ENCODE measurements at places on chromosomes 16 and 17.

- no peak for DNase-seq
Observed at GRCh38 chr16:85524630-85525419, 88.3 kb upstream of the GSE1 start.

- peak; percentile 39 for DNase-seq
Observed at GRCh38 chr17:29625037-29625750, 2.5 kb upstream of the CORO6 start.

DNA sequence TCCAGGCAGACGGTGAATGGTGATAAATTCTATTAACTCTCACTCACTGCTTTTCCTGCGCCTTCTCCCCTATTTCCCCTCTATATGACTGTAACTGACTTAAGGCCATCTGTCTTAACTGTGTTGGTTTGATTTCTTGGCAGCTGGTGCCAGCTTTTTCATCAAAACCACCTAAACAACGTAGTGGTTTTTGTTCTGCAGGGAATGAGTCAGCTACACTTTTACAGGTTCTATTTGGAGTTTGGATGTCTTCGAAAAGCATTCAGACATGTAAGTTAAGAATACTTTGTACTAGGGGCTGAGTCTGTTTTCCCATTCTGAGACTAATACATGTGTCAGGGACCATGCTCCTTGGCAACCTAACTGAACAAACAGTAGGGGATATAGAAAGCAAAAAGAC lies 8.5 kb downstream of the REXO5 start:
- DNase-seq, result no peak

DNA sequence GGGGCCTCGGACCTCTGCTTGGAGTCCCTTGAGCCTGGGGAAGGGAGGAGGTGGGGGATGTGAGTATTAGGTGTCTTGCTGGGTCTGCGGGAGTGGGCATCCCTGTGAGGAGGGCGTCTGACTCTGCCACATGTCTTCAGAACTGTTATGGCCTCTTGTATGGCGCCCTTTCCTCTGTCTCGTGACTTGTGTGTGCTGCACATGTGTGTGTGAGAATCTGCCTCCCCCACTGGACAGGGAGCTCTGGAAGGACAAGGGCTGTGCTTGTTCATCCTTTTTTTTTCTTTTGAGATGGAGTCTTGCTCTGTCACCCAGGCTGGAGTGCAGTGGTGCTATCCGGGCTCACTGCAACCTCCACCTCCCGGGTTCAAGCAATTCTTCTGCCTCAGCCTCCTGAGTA lies 33.4 kb downstream of the ARHGAP23 start:
- no peak for DNase-seq

- DNase-seq, result no peak
Observed at GRCh38 chr17:54920819-54921218, 20.2 kb downstream of the TOM1L1 start.

GRCh38 chr16:57479205-57479975 lies 6.9 kb downstream of the DOK4 start:
- peak; percentile 61 for DNase-seq

DNA sequence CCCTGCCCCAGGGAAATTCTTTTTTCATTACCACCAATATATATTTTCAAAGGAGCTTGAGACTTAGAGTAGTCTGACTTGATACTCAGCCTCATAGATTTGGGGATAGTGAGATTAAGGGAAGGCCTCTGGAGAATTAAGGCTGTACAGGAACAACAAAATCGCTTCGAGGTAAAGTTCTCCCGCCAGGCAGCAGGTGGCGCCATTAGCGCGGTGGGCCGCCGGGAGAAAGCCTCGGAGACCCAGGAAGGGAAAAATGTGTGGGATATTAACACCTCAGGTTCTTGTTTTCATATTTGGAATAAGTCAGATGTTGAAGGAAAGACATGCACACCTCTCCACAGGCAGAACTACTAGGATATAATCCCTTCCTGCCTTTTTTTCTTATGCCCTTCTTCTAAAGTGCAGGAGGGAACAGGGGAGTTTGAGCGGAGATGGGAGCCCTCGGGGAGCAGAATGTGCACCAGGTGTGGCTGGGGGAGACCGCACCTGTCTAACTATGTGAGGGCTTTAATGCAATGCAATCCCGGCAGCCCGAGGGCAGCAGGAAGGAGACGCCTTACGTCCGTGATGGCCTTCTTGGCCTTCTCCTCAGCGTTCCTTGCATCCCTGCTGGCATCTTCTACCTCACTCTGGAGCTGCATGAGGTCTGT lies 25.9 kb downstream of the MYH3 start:
- DNase-seq, result no peak

- DNase-seq, result no peak
Observed at GRCh38 chr16:68487669-68488068, 39.4 kb upstream of the SMPD3 start.

DNA sequence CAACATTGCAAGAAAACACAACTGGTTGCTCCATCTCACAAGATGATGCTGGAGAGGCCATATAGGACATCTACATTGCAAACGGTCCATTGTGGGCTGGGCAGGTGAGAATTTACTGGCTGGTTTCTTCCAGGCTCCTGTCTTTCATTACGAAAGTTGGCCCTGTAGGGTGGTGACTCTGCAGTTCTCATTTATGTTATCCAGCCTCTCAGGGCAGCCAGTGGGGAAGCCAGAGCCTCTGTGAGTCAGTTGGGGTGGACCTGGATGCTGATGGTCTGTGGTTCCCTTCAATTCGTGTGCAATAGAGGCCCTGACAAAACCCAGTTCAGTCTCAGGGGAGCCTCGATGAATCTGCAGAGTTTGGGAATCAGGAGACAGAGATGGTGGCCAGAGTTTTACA lies 341.0 kb upstream of the CCL2 start:
- DNase-seq, result no peak

- DNase-seq, result no peak
Observed at GRCh38 chr17:78751447-78752161, 30.5 kb downstream of the CYTH1 start.

- DNase-seq, result no peak
Observed at GRCh38 chr17:80223142-80223815, 3.1 kb downstream of the SLC26A11 start.

DNA sequence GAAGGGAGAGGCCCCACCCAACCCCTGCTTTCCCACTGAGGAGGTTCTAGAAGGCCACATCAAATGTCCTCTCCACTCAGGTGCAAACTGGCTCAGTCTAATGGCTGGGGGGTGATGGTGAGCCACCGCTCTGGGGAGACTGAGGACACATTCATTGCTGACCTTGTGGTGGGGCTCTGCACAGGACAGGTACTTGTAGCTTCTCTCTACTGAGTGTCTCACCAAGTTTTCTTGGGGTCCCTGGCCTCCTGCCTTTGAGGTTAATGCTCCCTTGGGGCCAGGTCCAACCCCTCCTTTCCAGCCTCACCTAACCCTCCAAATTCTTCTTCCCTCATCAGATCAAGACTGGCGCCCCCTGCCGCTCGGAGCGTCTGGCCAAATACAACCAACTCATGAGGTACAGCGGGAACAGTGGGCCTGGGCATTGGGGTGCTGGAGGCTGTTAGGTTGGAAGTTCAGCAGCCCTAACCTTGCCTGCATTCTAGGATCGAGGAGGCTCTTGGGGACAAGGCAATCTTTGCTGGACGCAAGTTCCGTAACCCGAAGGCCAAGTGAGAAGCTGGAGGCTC lies 5.7 kb downstream of the ENO3 start:
- DNase-seq, result no peak

DNA sequence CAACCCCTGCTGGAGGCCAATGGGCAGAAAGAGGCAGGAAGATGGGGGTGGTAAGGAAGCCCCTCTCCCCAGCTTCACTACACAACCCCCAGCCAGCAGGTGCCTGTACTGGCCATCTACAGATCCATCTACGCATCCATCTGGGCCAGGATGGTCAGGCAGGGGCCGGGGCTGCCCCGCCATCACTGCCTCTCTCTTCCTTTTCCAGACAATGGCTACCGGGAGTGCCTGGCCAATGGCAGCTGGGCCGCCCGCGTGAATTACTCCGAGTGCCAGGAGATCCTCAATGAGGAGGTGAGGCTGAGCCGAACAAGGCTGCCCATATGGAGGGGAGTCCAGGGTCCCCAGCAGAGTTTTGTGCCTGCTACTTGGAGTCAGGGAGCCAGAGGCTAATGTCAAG lies 23.5 kb upstream of the SPPL2C start:
- no peak for DNase-seq

DNA sequence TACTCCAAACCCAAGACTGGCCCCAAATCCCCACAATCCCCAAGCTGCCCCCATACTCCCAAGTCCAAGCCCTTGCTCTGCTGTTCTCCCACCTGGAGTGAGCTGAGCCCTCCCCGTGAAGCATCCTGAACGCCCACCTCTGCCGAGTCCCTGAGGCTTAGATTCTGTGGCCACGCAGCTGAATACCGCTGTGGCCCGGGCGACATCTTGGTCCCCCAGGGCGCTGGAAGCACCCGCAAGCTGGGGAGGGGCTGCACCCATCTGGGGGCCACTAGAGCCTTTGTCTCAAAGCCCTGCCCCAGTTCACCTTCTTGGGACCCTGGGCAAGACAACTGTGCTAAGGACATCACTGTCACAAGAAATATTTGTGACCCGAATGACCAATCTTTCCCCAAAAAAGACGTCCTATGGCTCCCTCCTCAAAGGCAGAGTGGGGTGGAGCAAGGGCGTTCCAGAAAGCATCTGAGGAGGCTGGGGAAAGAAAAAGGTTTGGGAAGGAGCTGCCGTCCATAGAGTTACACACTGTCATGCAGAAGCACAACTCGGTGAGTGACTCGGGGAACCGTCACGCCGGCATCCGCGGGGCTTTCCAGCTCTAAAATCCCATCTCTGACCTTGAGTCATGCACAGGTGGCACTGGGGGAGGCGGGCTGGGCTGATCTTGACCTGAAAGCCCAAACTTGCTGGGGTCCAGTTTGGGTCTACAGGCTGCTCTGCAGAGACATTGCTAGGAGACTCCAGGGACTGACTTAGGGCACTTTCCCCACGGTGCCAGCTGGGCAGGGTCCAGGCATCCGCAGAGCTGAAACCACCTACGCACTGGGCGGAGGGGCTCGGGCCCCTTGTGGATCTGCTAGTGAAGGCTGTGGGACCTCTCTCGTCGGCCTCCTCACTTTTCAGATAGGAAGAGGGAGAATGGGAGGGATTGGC lies 6.6 kb downstream of the PTX4 start:
- no peak for DNase-seq
